ENCODE measurements at places on chromosomes 16 and 17.

GRCh38 chr16:56950881-56951771, 10.6 kb upstream of the CETP start:
- peak; percentile 80 for DNase-seq

DNA sequence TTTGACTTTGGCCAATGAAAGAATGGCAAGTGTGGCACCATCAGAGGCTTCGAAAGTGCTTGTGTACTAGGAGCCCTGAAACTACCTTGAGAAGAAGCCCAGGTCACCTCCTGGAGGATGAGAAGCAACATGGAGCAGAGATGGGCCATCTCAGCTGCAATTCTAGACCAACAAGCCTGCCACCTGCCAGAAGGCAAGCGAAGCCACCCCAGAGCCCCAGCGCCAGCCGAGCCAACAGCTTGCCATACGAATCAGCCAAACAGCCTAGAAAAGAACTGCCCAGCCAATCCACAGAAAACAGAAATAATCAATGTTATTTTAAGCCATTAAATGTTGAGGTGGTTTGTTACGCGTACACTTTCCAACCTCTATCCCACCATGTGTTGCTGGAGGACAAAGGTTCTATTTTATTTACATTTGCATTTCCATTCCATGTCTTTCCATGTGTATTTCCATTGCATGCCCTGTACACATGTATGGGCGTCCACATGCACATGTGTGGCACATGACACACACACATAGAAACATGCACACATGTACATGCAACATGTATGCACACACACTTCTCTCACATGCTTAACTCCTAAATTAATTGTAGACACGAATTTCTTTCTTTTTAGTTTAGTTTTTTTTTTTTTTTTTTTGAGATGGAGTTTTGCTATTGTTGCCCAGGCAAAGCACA, 144.3 kb upstream of the TNRC6C start:
- DNase-seq, result no peak

- no peak for DNase-seq
Observed at GRCh38 chr16:51255349-51255972, 104.4 kb upstream of the SALL1 start.

DNA sequence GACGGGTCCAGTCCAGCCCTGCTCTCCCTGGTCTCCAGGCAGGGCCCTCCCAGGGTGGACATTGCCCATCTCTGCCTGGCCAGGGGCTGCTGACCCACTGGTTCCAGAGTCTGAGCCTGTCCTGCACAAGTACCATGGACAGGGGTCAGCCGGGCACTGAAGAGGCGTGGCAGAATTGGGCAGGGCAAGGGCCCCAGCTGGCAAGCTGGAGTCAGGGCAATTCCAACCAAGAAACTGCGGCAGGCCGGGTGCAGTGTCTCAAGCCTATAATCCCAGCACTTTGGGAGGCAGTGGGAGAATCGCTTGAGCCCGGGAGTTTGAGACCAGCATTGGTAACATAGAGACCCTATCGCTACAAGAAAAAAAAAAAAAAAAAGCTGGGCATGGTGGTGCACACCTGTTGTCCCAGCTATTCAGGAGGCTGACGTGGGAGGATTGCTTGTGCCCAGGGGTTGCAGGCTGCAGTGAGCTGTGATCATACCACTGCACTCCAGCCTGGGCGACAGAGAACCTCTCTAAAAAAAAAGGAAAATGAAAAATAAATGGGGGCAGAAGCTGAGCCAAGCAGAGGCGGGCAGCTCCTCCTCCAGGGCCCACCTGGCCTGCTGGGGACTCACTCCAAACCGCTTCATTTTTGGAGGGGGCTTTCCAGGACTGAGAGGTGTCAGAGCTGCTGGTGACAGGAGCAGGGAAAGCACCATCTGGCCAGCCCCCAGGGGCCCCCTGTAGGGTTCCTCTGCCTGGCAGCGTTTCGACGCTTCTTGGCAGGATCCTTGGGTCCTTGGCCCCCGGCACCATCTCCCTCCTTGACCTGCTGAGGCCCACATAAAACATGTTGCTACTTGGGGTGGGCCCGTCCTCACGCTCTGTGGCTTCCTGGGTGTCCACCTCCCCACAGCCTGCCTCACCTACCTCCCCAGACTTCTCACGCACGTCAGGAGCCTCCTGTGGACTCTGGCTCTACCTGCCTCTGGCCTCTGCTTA, 2.9 kb upstream of the MAFG start:
- DNase-seq, result no peak

DNA sequence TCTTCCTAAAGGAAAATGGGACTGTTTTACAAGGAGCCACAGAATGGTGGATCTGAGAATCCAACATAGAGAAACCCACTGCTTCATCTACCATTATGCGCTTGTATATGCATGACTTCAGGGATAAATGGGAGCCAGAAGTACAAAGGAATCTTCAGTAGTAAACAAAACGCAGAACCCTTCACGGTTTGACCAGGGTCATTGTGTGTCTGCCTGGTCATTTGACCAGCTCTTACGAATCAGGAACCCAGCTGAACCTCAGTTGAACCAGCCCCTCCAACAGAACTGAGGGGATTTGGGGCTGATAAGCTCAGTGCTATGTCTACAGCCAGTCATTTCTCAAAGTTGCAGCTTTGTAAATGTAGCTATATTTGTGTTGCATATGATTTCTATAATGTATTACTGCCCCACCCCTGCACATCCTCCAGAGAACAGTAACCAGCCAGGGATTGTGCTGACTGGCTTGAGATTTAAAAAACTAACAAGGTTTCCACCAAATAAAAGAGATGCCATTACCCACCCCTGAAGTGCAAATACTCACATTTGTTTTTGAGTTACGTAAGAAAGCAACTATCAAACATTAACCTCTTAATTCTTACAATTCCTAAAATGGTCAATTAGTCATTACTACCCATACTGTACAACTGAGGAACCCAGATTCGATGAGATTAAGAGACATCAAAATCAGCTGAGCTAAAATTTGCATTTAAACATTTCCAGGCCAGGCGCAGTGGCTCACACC, 6.3 kb downstream of the CMTM4 start:
- DNase-seq, result no peak

- DNase-seq, result peak; percentile 85
Observed at GRCh38 chr17:41547921-41548843, 20.1 kb upstream of the KRT19 start.

GRCh38 chr16:8377864-8378263, 212.4 kb downstream of the TMEM114 start:
- no peak for DNase-seq

GRCh38 chr16:62965831-62966230, 929.6 kb upstream of the CDH8 start:
- no peak for DNase-seq
